ENCODE measurements at places on chromosomes 11 and 22.

GRCh38 chr11:73399159-73399590, 23.0 kb downstream of the RELT start:
- DNase-seq, result no peak

GRCh38 chr11:4704054-4704789, at the start of gene MMP26:
MMP26 (plus strand) TSS chr11:4704784.
- no peak for DNase-seq

GRCh38 chr11:126660321-126660720, 304.8 kb downstream of the ST3GAL4 start:
- no peak for DNase-seq

DNA sequence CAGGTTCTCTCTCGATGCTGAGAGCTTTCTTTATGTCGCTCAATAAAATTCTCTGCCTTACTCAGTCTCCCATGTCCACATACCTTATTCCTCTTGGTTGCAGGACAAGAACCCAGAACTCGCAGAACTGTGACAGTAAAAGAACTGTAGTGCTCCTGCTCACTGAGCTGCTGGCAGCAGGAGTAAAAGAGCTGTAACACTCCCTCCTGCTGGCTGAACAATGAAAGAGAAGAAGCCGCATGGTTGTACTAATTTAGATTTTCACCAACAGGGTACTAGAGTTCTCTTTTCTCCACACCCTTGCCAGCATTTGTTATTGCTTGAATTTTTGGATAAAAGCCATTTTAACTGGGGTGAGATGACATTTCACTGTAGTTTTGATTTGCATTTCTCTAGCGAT, 433.2 kb downstream of the GUCY1A2 start:
- no peak for DNase-seq

- no peak for DNase-seq
Observed at GRCh38 chr11:76579752-76580151, 90.8 kb downstream of the LRRC32 start.

- DNase-seq, result no peak
Observed at GRCh38 chr22:42642806-42643633, 2.6 kb upstream of the ATP5MGL start.

GRCh38 chr22:20080776-20081654, 974 bp downstream of the DGCR8 start:
- DNase-seq, result peak; percentile 45

GRCh38 chr11:7964873-7965272, 374 bp downstream of the NLRP10 start:
- DNase-seq, result no peak

GRCh38 chr11:47148903-47149531, 27.7 kb downstream of the ARFGAP2 start:
- no peak for DNase-seq

GRCh38 chr11:115258216-115258615, 246.0 kb downstream of the CADM1 start:
- no peak for DNase-seq

- no peak for DNase-seq
Observed at GRCh38 chr11:23933721-23934120, 563.1 kb upstream of the LUZP2 start.

All from left lung (tissue), 14 donors.